LoVo (cell line): ENCODE measurements at places on chromosomes 3 and 15.

DNA sequence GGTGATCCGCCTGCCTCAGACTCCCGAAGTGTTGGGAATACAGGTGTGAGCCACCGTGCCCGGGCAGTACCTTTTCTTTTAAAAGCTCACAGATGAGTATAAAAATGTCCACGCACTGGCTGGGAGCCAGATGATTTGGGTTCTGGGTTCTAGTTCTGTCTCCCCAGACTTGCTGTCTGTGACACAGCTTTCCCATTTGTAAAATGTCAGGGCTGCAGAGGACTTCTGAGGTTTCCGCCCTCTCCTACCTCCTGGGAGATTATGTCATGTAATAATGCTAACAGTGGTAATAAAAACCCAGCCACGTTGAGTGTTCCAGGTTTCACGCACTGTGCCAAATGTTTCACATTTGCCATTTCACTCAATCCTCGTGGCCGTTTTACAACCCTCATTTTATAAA lies 1.3 kb upstream of the PPP4R2 start:
- no peak for DNase-seq

DNA sequence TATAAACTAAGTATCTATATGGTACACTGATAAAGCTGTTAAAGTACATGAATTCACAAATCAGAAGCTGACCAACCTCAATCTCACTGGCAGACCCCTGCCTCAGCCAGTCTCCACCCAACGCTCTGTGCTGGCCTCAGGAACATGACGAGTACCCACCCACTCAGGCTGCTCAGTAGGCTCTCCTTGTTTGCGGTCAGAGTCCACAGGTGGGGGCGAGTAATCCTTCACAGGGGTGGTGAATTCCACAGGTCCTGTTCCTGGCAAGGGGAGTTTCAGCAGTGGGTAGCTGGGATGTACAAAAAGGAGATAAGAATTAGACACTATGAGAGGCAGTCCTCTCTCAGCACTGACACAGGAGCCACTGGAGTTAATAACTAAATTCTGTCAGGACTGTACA lies 40.9 kb downstream of the SCAP start:
- no peak for DNase-seq

DNA sequence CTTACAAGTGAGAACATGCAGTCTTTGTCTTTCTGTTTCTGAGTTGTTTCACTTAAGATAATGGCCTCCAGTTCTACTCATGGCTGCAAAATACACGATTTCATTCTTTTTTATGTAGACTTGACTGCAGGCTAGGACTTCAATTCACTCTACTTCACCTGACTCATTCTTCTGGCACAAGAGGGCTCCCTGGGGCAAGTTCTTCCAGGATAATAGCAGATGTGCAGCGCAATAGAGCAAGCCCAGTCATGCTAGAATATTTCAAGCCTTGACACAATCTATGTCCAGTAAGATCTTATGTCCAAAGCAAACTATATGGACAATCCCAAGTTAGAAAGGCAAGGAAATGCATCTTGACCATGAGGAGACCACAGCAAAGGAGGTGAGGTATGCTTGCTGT lies 211.7 kb upstream of the GADL1 start:
- DNase-seq: peak; percentile 12

- DNase-seq: no peak
Observed at GRCh38 chr3:112132975-112133448, at the start of gene GCSAM. Gene GCSAM (minus strand): TSS chr3:112133248. CDS start chr3:112133120, 128 bp downstream.

DNA sequence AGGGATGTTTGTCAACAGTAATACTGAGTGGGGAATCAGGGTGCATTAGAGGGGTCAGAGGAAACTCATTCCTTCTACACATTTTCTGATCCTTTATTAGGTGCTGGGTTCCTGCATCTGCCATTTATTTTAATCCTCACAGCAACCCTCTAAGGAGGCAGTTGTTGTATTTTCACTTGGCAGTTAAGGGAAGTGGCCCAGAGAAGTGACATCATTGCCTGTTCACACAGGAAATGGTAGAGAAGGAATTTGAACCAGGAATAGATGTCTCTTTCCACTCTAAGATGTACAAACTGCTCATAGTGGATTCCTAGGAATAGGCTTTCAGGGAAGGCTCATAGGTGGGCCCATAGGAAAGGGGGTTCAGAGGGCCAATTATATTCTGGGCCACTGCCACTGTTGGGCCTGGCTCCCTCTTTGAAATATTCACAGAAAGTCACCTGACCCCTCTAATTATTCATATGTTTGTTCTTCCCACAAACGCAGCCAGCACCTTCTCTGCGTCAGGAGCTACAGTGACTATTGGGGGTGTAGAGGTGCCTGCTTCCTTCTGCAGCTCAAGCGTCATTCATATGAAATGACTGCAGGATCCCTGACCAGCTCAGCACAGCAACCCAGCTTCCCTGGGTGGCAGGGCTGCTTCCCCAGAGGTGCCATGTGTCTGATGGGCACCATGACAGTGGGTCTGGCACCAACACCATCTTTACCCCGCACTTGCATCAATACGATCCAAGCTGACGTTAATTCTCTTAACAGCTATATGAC lies 163.9 kb upstream of the SMAD3 start:
- DNase-seq: no peak

- no peak for DNase-seq
Observed at GRCh38 chr3:6860954-6861624, at the start of gene GRM7. Gene GRM7 (plus strand): TSS chr3:6861115.

DNA sequence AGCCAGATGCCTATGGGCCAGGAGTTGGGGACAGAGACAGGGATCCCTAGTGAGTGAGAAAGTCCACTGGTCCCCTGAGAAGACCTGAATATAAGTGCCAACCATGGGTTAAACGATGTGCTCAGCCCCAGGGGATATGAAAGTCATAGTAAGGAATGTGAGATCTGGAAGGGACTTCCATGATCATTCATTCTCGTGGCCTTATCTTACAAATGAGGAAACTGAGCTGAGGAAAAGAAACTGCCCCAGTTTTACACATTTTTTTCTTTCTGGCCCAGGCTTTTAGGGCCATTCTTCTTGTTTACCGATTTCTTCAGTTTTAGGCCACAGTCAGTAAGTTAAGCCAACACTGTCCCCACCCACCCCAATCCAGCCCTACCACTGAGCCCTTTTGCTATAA lies 11.1 kb downstream of the CD80 start:
- DNase-seq: no peak

DNA sequence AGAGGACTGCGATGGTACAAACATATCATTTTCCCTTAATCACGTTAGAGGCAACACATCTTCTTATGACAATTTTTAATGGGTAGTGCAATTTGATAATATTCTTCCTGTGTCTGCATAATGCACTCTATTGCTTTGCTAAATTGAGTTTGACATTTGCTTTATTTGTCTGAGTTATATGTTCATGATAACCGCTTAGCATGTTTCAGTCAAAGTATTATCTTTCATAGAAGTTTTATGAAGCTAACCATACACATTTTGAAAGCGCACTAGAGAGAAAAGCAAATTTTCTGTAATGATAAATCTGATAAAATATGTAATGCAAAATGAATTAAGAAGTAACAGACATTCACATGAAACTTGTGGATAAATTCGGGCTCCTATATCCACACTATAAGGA lies 1276.9 kb downstream of the ZPLD1 start:
- no peak for DNase-seq

- DNase-seq: no peak
Observed at GRCh38 chr15:74841891-74842373, 1.0 kb downstream of the ULK3 start.
